Effector memory CD4-positive, alpha-beta T cell (primary cell): ENCODE measurements at places on chromosomes 16 and 17.

DNA sequence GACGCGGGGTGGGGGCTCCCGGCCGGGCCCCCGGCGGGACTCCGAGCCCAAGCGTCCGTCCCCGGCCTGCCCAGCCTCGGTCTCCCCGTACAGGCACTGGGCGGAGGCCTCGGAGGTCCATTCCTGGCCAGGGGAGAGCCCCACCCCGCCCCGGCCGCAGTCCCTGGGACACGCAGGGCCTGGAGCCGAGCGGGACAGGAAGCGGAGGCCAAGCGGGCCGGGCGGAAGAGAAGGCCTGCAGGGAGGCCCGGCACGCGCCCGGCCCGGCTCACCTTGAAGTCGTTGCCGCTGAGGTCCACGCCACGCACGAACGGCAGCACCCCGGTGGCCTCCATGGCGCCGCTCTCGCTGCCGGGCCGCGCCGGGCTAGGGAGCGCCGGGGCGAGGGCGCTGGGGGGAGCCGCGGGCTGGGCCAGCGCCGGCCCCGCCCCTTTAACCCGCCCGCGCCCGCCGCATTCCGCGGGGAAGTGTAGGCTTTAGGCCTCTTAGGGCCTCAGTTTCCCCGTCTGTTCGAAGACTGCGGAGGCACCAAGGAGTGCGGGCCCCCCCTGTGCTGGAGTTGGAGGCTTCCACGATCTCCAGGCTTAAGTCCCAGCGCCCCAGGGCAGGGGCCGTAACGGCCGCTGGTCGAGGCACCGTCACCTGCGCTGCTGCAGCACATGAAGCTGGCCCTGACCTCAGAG lies at the start of gene FLII:
FLII (minus strand) TSS at position 383 of the 683 bp plus-strand sequence; CDS start at position 335, 48 bp downstream.
- H3K36me3 ChIP-seq: peaks cover 33% of the 10 kb centered on the region
- peaks cover 37% of the 10 kb centered on the region for H3K4me1 ChIP-seq
- peak within 1 kb of the TSS; percentile 82 for H3K27ac ChIP-seq
- H3K4me3 ChIP-seq: peak within 1 kb of the TSS; percentile 89

DNA sequence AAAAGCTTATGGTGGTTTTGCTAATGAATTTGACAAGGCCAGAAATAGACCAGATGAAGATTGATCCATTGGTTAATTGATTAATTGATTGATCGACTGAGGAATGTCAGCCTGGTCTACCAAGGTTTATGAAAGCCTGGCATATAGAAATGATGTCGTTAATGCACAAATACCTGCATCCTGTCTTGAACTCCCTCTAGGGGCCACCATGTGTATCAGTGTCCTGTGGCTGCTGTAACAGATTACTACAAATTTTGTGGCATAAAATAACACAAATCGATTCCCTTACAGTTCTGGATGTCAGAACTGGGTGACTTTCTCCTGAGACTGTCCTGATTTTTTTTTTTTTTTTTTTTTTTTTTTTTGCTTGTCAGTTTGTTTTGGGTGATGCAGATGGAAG lies 553.2 kb downstream of the MAF start:
- H3K4me3 ChIP-seq: no peak overlapping the region
- H3K27me3 ChIP-seq: no peaks in the 10 kb centered on the region
- DNase-seq: no peak
- H3K4me1 ChIP-seq: no peaks in the 10 kb centered on the region
- no peak overlapping the region for H3K27ac ChIP-seq

DNA sequence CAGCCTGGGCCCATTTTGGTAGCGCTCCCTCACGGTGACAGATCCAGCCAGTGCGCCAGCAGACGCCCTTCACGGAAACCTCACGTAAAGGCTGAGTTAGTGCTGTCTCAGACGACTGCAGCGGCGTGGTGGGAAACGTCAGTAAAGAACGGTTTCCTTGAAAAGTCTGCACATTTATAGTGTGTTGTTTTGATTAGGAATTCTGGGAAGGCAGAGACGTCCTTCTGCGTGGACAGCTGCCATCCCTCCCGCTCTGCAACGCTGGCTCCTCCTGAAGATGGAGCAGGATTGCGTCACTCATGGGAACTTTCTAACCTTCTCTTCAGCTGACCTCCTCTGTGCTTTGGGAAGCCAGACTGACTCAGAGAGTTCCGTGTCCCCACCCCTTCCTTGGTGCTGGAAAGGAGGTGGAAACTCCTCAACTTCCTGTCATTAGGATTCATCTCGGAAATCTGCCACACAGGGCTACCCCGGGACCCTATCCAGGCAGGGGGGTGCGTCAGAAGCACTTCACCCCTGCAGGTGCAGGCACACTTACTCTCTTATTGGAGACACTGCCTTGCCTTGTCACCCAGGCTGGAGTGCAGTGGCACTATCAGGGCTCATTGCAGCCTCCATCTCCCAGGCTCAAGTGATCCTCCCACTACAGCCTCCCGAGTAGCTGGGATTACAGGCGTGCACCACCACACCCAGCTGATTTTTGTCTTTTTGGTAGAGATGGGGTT lies 24.3 kb upstream of the CRISPLD2 start:
- no peak overlapping the region for H3K4me3 ChIP-seq
- no peak for DNase-seq
- no peaks in the 10 kb centered on the region for H3K4me1 ChIP-seq

- no peak for DNase-seq
- no peak overlapping the region for H3K4me3 ChIP-seq
- H3K27me3 ChIP-seq: no peaks in the 10 kb centered on the region
- H3K36me3 ChIP-seq: no peaks in the 10 kb centered on the region
- H3K27ac ChIP-seq: no peak overlapping the region
Observed at GRCh38 chr17:360092-360750, 7.6 kb upstream of the RPH3AL start.

DNA sequence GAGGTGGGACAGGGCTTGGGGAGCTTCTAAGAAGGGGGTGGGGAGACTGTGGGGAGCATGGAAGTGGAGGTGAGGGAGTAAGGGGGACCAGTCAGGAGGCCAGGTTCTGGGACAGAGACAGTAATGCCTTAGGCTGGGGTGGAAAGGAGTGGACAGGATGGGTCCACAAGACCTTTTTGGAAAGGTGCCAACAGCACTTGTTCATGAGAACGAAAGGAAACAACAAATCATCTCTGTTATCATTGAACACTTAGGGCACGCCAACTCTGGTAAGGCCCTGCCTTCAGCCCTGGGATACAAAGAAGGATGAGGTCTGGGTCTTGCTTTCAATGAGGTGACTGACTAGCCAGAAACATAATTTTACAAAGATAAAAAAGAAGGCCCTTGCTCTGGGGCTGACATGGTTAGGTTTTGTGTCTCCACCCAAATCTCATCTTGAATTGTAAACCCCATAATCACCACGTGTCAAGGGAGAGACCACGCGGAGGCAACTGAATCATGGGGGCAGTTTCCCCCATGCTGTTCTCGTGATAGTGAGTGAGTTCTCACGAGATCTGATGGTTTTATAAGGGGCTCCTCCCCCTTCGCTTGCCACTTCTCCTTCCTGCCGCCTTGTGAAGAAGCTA lies 113.8 kb downstream of the SLC39A11 start:
- no peak overlapping the region for H3K4me3 ChIP-seq
- no peak overlapping the region for H3K27ac ChIP-seq
- no peaks in the 10 kb centered on the region for H3K4me1 ChIP-seq
- no peak for DNase-seq
- no peaks in the 10 kb centered on the region for H3K36me3 ChIP-seq

DNA sequence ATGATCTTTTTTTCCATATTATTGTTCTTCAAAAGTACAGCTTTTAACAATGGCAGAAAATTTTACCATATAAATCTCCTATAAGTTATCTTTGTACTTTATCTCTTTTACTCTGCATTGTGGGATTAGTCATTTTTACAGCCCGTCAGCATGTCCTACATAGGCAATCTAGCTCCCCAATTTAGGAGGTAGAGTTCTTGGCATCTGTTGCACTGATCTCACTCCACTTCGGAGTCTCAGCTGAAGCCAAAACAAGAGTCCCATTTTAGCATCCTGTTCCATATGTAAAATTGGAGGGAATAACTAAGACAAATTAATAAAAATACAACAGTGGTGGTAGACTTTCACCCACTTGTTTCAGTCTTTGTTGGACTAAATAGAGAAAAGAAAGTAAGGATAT lies 31.1 kb upstream of the PRSS54 start:
- no peaks in the 10 kb centered on the region for H3K4me1 ChIP-seq
- no peak overlapping the region for H3K27ac ChIP-seq
- no peaks in the 10 kb centered on the region for H3K27me3 ChIP-seq
- no peak for DNase-seq
- no peak overlapping the region for H3K4me3 ChIP-seq
- no peaks in the 10 kb centered on the region for H3K36me3 ChIP-seq

DNA sequence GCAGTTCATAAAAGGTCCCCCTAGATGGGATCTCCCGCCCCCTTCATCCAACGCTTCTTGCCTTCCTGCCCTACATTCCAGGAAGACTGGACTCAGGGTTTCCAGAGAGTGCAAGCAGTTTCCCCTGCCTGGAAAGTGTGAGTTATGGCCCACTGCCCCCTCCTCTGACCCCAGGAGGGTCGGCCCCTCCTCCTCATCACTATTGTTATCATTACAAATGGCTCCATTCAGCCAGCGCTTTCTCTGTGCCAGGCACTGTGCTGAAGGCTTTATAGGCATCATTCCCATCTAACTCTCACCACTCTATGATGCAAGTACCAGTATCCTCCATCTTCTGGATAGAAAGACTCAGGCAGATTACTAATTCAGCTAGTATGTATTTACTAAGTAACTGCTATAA lies 90.7 kb downstream of the USP31 start:
- H3K4me3 ChIP-seq: no peak overlapping the region
- no peaks in the 10 kb centered on the region for H3K36me3 ChIP-seq
- no peaks in the 10 kb centered on the region for H3K27me3 ChIP-seq

DNA sequence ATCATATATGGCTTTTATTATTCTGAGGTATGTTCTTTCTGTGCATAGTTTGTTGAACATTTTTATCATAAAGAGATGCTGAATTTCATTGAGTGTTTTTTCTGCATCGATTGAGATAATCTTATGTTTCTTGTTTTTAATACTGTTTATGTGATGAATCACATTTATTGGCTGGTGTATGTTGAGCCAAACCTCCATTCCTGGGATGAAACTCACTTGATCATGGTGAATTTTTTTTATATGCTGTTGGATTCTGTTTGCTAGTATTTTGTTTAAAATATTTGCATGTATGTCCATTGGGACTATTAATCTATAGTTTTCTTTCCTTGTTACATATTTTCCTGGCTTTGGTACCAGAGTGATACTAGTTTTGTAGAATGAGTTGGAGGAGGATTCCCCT lies 500.2 kb downstream of the CDH11 start:
- H3K4me1 ChIP-seq: no peaks in the 10 kb centered on the region
- H3K27ac ChIP-seq: no peak overlapping the region
- DNase-seq: no peak
- H3K4me3 ChIP-seq: no peak overlapping the region

- no peak overlapping the region for H3K4me3 ChIP-seq
- H3K27ac ChIP-seq: no peak overlapping the region
- H3K36me3 ChIP-seq: no peaks in the 10 kb centered on the region
- H3K4me1 ChIP-seq: peaks cover 7% of the 10 kb centered on the region
- no peak for DNase-seq
- H3K27me3 ChIP-seq: no peaks in the 10 kb centered on the region
Observed at GRCh38 chr17:78294776-78295175, 63.3 kb downstream of the TMEM235 start.

- peak overlapping the region; percentile 64 for H3K27ac ChIP-seq
- H3K27me3 ChIP-seq: no peaks in the 10 kb centered on the region
- H3K4me1 ChIP-seq: peaks cover 9% of the 10 kb centered on the region
- peak overlapping the region; percentile 69 for H3K4me3 ChIP-seq
Observed at GRCh38 chr17:65122836-65123756, 14.1 kb upstream of the RGS9 start.

DNA sequence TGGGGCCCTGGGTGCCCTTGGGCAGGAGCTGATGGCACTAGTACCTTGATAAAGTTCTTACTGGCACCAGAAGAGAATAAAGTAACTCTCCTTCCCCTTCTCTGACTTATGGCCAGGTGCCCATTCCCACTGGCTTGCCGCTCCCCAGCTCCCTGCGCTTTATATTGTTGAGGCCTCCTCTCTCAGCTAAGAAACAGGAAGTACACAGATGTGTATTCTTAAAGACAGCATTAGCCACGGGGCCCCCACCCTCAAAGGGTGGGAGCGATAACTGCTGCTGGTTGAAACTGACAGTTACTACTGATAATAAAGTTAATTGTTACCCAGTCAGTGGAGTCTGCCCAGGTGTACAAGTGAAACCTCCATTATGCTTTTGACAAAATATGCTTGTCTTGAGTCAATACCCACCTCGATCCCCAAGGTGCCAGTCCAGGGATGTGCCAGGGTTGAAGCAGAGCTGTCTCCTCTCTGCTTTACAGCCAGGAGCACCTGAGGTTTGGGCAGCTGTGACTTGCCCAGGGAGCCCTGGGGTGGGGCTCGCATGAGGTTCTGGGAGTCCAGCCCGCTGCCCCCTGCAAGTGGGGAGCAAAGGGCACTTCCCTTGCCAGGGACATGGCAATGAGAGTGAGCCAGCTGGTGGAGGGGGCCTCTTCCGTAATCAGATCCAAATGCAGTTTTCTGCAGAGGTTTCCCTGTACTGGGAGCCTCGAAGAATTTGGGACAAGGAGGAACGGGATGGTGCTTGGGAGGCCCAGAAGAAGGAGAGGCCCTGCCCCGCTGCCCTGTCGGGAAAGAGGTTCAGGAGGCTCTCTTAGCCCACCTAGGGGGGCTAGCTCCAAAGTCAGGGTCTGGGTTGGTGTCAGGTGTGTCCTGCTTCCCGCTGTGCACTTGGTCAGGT lies 5.4 kb upstream of the CLDN9 start:
- no peak overlapping the region for H3K27ac ChIP-seq
- DNase-seq: no peak
- peaks cover 3% of the 10 kb centered on the region for H3K27me3 ChIP-seq
- H3K36me3 ChIP-seq: no peaks in the 10 kb centered on the region
- H3K4me1 ChIP-seq: peaks cover 26% of the 10 kb centered on the region

DNA sequence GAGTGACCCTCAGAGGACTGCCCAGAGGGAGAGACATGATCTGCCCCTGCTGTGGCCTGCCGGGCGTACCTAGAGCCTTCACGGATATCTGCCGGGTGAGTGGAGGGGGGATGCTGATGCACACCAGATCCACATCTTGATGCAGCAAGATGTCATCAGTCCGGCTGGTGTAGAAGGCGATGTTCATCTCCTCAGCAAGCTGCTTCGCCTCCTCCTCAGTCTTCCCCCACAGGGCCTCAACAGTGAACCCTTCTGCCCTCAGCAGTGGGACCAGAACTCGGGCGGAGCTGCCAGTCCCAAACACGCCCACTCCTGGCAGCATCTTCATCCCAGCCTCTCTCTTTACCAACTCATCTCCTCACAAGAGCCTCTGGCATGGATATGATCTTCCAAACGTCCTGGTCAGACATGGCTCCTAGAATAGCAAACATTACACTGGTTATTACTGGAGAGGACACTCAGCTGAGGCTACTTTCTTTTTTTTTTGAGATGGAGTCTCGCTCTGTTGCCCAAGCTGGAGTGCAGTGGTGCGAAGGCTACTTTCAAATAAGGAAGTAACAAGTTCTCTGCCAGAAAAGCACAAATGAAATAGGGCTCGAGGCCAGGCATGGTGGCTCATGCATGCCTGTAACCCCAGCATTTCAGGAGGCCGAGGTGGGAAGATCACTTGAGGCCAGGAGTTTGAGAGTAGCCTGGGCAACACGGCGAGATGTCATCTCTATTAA lies 18.9 kb downstream of the C16orf86 start:
- H3K27ac ChIP-seq: peak overlapping the region; percentile 28
- DNase-seq: no peak
- peaks cover 10% of the 10 kb centered on the region for H3K4me1 ChIP-seq
- H3K36me3 ChIP-seq: no peaks in the 10 kb centered on the region
- no peak overlapping the region for H3K4me3 ChIP-seq
